ENCODE measurements at places on chromosomes 7 and 10. TPM values are rescaled to one million over a fixed set of nuclear protein-coding genes. Genes with fewer than 3 reads are reported as not detected.

DNA sequence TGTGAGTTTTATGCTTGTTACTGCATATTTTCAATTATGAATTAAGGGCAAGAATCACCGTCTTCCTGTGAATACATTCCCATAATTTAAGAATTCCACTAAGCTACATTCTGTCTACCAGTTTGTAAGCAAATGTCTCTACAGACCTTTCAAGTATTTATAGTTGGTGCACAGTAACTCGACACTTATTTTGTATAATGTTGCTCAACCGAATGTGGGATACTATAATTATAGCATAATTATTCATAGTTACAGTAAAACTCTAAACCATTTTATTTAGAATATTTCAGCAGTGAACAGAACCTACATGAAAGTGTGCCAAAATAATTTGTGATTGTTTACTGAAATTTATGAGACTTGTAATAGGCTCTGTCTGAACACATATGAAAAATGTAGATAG, 17.3 kb upstream of the CUBN start:
- no peak overlapping the region for H3K4me3 ChIP-seq
- no peak for DNase-seq
- H3K27ac ChIP-seq = no peak overlapping the region
- no peaks in the 10 kb centered on the region for H3K36me3 ChIP-seq
- no peaks in the 10 kb centered on the region for H3K4me1 ChIP-seq
- H3K27me3 ChIP-seq = no peaks in the 10 kb centered on the region

- H3K36me3 ChIP-seq = no peaks in the 10 kb centered on the region
- H3K4me1 ChIP-seq = no peaks in the 10 kb centered on the region
- no peaks in the 10 kb centered on the region for H3K27me3 ChIP-seq
- no peak overlapping the region for H3K27ac ChIP-seq
- no peak overlapping the region for H3K4me3 ChIP-seq
Measured at GRCh38 chr10:24382045-24382444, 173.1 kb downstream of the KIAA1217 start.

GRCh38 chr7:107920048-107920772, 29.2 kb downstream of the DLD start:
- H3K4me3 ChIP-seq = no peak overlapping the region
- H3K36me3 ChIP-seq = peaks cover 49% of the 10 kb centered on the region
- no peaks in the 10 kb centered on the region for H3K27me3 ChIP-seq
- DNase-seq = no peak
- peaks cover 19% of the 10 kb centered on the region for H3K4me1 ChIP-seq

GRCh38 chr7:48389977-48390376, 218.7 kb downstream of the ABCA13 start:
- H3K4me3 ChIP-seq = no peak overlapping the region
- H3K27ac ChIP-seq = no peak overlapping the region
- no peaks in the 10 kb centered on the region for H3K36me3 ChIP-seq
- DNase-seq = no peak

The ABCB1 gene
- total RNA-seq = 22.2 TPM

The UNCX gene
- total RNA-seq = not detected

The CDHR3 gene
- 0.55 TPM for total RNA-seq

- H3K4me3 ChIP-seq = no peak overlapping the region
- H3K4me1 ChIP-seq = no peaks in the 10 kb centered on the region
- H3K27ac ChIP-seq = no peak overlapping the region
- no peaks in the 10 kb centered on the region for H3K27me3 ChIP-seq
Measured at GRCh38 chr10:51567271-51567670, 132.1 kb downstream of the CSTF2T start.

The REPIN1 gene
- total RNA-seq = 57.0 TPM

The DGKB gene
- not detected for total RNA-seq

The EVX1 gene
- not detected for total RNA-seq

The SPDYE8 gene
- total RNA-seq = not detected

The OR13A1 gene
- not detected for total RNA-seq

- no peaks in the 10 kb centered on the region for H3K36me3 ChIP-seq
- H3K4me1 ChIP-seq = no peaks in the 10 kb centered on the region
- no peak for DNase-seq
- no peak overlapping the region for H3K4me3 ChIP-seq
Measured at GRCh38 chr10:58282615-58283014, 13.7 kb downstream of the CISD1 start.

The PPP1R17 gene
- total RNA-seq = not detected

DNA sequence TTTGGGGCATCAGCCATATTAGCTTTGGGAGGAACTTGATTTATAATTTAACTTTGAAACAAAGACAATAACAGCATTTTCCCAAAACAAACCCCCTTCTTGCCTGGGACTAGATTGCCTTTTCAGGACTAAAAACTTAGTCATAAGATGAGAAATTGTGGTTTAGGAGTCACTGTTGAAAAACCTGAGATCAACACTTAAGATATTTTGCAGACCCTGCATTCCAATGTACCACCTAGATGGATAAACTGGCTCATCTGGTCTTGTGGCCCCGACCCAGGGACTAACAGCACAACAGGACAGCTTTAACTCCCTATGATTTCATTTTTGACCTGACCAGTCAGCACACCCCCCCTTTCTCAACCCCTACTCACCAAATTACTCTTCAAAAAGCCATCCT, 1165.4 kb downstream of the XPNPEP1 start:
- H3K4me1 ChIP-seq = no peaks in the 10 kb centered on the region
- no peak overlapping the region for H3K4me3 ChIP-seq
- H3K36me3 ChIP-seq = no peaks in the 10 kb centered on the region
- DNase-seq = no peak

The KCND2 gene
- not detected for total RNA-seq

The CD36 gene
- 4.7 TPM for total RNA-seq

DNA sequence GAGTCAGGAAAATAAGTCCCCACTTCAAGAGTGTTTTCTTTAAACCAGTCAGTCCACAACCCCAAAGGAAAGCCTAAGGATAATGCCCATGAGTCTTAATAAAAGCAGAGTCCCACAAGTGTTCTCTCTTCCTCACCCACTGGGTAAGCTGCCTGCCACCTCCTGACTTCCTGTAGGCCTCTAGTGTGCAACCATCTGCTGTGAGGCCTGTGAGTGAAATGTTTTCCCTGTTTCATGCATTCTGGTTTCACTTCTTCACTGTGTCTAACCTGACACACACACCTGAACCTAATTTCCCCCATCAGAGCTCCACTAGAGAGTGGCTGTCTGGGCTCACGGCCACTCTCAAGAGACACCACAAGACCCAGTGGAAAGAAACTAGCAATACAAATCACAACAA, 38.9 kb upstream of the GDF10 start:
- no peak overlapping the region for H3K27ac ChIP-seq
- DNase-seq = peak; percentile 24
- H3K4me1 ChIP-seq = peaks cover 73% of the 10 kb centered on the region
- H3K4me3 ChIP-seq = no peak overlapping the region
- H3K36me3 ChIP-seq = no peaks in the 10 kb centered on the region

The ZNF716 gene
- not detected for total RNA-seq

- H3K4me1 ChIP-seq = no peaks in the 10 kb centered on the region
- no peak overlapping the region for H3K4me3 ChIP-seq
- no peak overlapping the region for H3K27ac ChIP-seq
- no peak for DNase-seq
- no peaks in the 10 kb centered on the region for H3K27me3 ChIP-seq
Measured at GRCh38 chr7:42614636-42615035, 297.2 kb downstream of the C7orf25 start.

GRCh38 chr10:130750441-130750840, 561.1 kb downstream of the TCERG1L start:
- no peak for DNase-seq
- no peak overlapping the region for H3K4me3 ChIP-seq
- H3K27ac ChIP-seq = no peak overlapping the region
- H3K4me1 ChIP-seq = no peaks in the 10 kb centered on the region

The PGAM1 gene
- 1,086 TPM for total RNA-seq

The OPN1SW gene
- not detected for total RNA-seq

The C7orf33 gene
- total RNA-seq = not detected

GRCh38 chr7:111104710-111105109, 13.8 kb downstream of the LRRN3 start:
- H3K36me3 ChIP-seq = no peaks in the 10 kb centered on the region
- H3K4me1 ChIP-seq = no peaks in the 10 kb centered on the region
- H3K4me3 ChIP-seq = no peak overlapping the region
- no peaks in the 10 kb centered on the region for H3K27me3 ChIP-seq
- no peak for DNase-seq

The ZEB1 gene
- total RNA-seq = 38.0 TPM

The GIMAP1 gene
- 10.0 TPM for total RNA-seq

The WEE2 gene
- not detected for total RNA-seq

GRCh38 chr10:46541017-46541661, 15.3 kb downstream of the GPRIN2 start:
- H3K4me3 ChIP-seq = no peak overlapping the region
- no peak overlapping the region for H3K27ac ChIP-seq
- H3K36me3 ChIP-seq = no peaks in the 10 kb centered on the region
- peaks cover 12% of the 10 kb centered on the region for H3K27me3 ChIP-seq

- H3K27ac ChIP-seq = no peak overlapping the region
- H3K27me3 ChIP-seq = peaks cover 4% of the 10 kb centered on the region
- no peaks in the 10 kb centered on the region for H3K36me3 ChIP-seq
Measured at GRCh38 chr7:26492816-26493215, 201.2 kb downstream of the SNX10 start.

The HOGA1 gene
- not detected for total RNA-seq

The KEL gene
- total RNA-seq = not detected

The PRLHR gene
- not detected for total RNA-seq

DNA sequence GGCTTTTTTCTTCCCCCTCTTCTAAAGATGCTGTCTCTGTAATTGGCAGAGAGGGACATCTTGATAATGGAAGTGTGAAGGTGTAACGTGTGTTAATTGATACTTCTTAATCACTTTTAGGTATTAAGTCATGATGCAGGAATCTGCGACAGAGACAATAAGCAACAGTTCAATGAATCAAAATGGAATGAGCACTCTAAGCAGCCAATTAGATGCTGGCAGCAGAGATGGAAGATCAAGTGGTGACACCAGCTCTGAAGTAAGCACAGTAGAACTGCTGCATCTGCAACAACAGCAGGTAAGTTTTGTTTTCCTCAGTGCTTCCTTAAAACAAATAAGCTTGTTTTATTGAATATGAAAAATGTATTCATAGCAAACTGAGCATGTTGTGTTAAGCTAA, 11.8 kb downstream of the FOXP2 start:
- H3K27me3 ChIP-seq = no peaks in the 10 kb centered on the region
- H3K4me3 ChIP-seq = no peak overlapping the region
- no peak for DNase-seq
- H3K27ac ChIP-seq = no peak overlapping the region
- no peaks in the 10 kb centered on the region for H3K4me1 ChIP-seq

GRCh38 chr7:73983437-73984164, 44.4 kb upstream of the ELN start:
- no peaks in the 10 kb centered on the region for H3K4me1 ChIP-seq
- no peaks in the 10 kb centered on the region for H3K27me3 ChIP-seq
- no peak for DNase-seq
- no peaks in the 10 kb centered on the region for H3K36me3 ChIP-seq

DNA sequence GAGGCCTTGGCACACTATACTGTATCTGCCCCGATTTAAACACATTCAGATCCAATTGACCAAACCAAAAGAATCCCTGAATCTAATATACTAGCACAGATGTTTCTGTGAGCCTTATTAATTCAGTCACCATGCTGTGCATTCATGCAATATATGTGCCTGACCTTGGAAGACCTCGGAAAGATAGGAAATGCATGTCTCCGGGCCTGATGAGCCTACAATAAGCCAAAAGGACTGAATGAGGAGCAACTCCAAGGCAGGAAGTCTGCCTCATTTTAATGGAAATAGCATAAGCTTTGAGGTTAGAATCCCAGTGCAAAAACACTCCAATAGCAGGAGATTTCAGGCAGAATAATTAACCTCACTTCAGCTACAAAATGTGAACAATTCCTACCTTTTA, 316.7 kb downstream of the LRRTM3 start:
- H3K27ac ChIP-seq = no peak overlapping the region
- H3K27me3 ChIP-seq = no peaks in the 10 kb centered on the region
- H3K4me3 ChIP-seq = no peak overlapping the region
- no peak for DNase-seq

The SFTPA1 gene
- not detected for total RNA-seq

GRCh38 chr10:62790571-62790970, 13.9 kb upstream of the ADO start:
- no peak for DNase-seq
- H3K4me3 ChIP-seq = no peak overlapping the region
- H3K4me1 ChIP-seq = no peaks in the 10 kb centered on the region

The SPDYE2 gene
- total RNA-seq = not detected

- H3K27ac ChIP-seq = no peak overlapping the region
- H3K4me3 ChIP-seq = no peak overlapping the region
- no peak for DNase-seq
- H3K27me3 ChIP-seq = no peaks in the 10 kb centered on the region
- H3K4me1 ChIP-seq = no peaks in the 10 kb centered on the region
Measured at GRCh38 chr7:82442492-82443035, 1.0 kb downstream of the CACNA2D1 start.

GRCh38 chr10:10830293-10830986, 187.2 kb upstream of the CELF2 start:
- no peak for DNase-seq
- no peak overlapping the region for H3K4me3 ChIP-seq
- H3K27ac ChIP-seq = no peak overlapping the region
- H3K27me3 ChIP-seq = no peaks in the 10 kb centered on the region

The SH2D4B gene
- total RNA-seq = 0.13 TPM

The ELN gene
- total RNA-seq = not detected

- no peaks in the 10 kb centered on the region for H3K36me3 ChIP-seq
- H3K4me1 ChIP-seq = no peaks in the 10 kb centered on the region
- no peak overlapping the region for H3K27ac ChIP-seq
- no peak overlapping the region for H3K4me3 ChIP-seq
- DNase-seq = no peak
Measured at GRCh38 chr7:92293896-92294590, 48.3 kb downstream of the ANKIB1 start.

- H3K27me3 ChIP-seq = no peaks in the 10 kb centered on the region
- DNase-seq = no peak
- no peak overlapping the region for H3K27ac ChIP-seq
- H3K4me3 ChIP-seq = no peak overlapping the region
Measured at GRCh38 chr7:75040512-75040911, 33.1 kb downstream of the RCC1L start.

DNA sequence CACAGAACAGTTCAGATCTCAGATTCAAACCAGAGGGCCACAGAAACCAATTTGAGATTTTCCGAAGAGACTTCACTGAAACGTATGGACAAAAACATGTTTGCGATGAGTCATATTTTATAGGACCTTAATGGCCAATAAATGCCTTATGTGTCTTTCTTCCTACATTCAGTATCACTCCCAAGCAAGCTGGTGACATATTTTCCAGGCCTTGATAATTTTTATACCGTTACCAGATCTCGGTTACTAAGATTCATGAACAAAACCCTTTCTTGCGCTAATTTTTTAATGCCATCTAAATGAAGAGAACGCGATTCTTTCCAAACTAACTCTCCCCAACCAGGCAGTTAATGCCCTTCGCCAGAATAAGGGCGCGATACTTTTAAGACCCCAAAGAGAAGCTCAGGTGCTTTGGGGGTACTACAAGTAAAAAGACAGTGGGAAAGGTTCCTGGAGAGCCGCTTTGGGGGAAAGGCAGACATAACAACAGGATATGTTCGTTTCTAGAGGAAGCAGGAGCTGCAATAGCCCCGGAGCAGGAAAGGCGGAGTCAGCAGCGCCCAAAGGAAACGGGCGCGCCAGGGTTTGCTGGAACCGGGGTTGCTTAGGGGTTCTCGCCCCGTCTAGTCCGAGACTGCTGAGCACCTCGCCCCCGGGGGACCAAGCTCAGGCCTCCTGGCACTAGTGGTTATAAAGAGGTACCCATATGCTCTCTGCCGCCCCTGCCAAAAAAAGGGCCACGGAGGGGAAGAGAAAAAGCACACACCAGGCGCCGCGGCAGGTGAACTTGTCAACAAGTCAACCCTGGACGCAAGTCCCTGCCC, 884 bp downstream of the ICA1 start:
- no peaks in the 10 kb centered on the region for H3K4me1 ChIP-seq
- DNase-seq = no peak
- no peaks in the 10 kb centered on the region for H3K27me3 ChIP-seq

Measured in CD8-positive, alpha-beta memory T cell (primary cell).